ENCODE measurements at places on chromosomes 6 and 20.

DNA sequence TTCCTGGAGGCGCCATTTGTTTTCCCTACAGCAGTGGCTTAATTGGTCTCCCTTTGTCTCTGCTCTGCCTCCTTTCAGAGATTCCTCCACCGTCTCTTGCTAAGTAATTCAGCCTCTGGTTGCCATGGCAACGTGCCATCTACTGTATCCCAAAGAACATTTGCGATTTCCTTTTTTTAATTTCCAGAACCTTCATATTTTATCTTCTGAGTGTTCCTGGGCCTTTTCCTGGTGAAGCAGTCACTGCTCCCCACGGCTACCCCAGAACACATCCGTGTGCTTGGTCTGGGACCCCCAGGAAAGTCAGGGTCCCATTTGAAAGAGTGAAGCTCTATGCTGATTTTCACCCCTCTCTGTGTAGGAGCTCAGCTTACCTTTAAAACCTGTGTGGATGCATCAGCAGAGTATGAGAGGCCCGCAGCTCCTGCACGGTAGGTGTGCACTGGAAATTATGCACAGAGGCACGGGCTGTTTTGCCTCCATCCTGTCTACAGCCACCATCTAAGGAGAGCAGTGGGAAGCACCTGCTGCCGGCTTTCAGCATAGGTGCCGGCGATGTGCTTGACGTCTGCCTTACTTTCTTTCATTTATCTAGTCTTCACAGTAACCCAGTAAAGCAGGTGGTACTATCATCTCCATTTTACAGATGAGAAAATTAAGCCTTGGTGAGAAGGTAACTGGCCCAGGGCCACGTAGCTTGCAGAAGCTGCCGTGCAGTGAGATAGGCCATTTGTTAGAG is 122.8 kb downstream of the SYCP2 start:
- DNase-seq = no peak

DNA sequence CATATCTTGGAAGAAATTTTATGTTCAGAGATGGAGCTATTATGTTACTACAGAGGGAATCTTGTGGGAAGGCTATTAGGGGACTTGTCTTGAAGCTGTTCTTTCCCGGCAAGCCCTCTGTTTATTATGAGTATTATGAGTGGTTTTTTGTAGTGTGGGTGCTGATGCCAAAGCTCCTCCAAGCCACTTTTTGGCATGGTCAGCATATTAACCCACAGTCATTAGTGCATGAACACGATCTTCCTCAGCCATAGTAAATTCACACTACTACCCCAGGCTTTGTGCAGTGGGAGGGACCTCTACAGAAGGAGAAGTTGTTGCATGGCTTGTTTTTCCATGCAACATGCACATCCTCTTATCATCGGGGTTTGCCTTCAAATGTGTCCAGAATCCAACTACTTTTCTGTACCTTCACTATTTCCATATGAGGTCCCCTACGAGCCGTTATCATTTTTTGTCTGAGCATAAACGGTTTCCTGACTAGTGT is 6.5 kb upstream of the BMP6 start:
- DNase-seq = no peak

- DNase-seq = no peak
Observed at GRCh38 chr20:23349338-23350195, 1.0 kb upstream of the NXT1 start.

- DNase-seq = no peak
Observed at GRCh38 chr6:168711666-168712300, 270.8 kb downstream of the SMOC2 start.

DNA sequence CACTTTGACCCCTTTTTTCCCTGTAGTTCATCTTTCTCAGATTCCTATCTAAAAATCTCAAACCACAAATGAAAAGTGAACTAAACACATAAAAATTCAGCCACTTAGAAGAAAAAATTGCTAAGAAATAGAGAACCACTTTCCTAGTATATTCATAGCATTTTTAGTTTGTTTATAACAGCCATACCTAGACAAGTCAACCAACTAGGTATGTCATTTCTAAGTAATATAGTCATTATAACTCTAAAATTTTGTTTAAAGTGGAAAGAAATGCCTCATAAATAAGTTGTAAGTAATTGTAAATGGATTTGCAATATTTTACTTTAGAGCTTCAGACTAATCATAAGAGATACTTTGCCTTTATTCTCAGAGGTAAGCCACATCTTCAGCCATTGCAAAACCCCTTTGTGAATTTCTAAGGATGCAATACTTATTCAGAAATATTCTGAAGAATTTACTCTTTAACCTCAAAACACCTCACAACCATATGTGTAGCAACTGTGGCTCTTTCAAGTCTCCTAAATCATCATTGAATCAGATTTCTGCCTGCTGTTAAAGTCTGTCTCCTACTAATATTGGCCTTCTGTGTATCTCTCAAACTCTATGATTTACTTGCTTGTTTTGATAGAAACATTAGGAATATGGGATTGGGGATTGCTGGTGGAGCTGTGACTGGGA is 6.9 kb upstream of the SUMO4 start:
- DNase-seq = no peak

- no peak for DNase-seq
Observed at GRCh38 chr6:43396408-43397149, 27.1 kb upstream of the ZNF318 start.

- DNase-seq = no peak
Observed at GRCh38 chr6:14294270-14294951, 176.8 kb downstream of the CD83 start.
